ENCODE measurements at places on chromosomes 3 and 15.

- no peak for DNase-seq
These were observed 9.2 kb upstream of the VIPR1 start for GRCh38 chr3:42493126-42493797.

- DNase-seq = no peak
These were observed 460.0 kb upstream of the RARB start for GRCh38 chr3:24968036-24968435.

GRCh38 chr3:167184511-167184910 lies 195.6 kb downstream of the ZBBX start:
- no peak for DNase-seq

DNA sequence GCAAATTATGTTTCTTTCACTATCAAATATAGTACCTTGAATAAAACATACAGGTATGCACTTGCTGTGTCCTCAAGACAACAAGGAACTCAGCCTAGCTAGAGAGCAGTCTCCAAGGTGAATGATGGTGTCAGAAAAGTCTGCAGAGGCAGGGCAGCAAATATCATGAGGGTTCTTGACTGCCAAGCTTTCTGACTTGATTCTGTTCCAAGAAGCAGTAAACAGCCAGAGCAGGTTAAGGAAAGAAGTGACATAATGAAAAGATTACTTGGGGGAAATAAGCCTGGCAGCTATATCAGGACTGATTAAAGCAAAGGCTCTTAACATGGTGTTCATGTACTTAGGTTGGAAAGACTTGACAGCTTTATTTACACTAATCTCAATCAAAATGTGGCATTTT lies 192.2 kb upstream of the GADL1 start:
- no peak for DNase-seq

- no peak for DNase-seq
These were observed 32.1 kb upstream of the PIAS1 start for GRCh38 chr15:68022061-68022460.
